Activated naive CD4-positive, alpha-beta T cell treated with anti-CD3 and anti-CD28 coated beads for 36 hours (primary cell): ENCODE measurements at places on chromosomes 7 and 10. TPM values are rescaled to one million over a fixed set of nuclear protein-coding genes. Genes with fewer than 3 reads are reported as not detected.
A peak's percentile ranks its signal among the peaks of the same experiment; 100 is the strongest.

GRCh38 chr7:91034459-91035368, 229.5 kb upstream of the FZD1 start:
- DNase-seq: peak; percentile 58

DNA sequence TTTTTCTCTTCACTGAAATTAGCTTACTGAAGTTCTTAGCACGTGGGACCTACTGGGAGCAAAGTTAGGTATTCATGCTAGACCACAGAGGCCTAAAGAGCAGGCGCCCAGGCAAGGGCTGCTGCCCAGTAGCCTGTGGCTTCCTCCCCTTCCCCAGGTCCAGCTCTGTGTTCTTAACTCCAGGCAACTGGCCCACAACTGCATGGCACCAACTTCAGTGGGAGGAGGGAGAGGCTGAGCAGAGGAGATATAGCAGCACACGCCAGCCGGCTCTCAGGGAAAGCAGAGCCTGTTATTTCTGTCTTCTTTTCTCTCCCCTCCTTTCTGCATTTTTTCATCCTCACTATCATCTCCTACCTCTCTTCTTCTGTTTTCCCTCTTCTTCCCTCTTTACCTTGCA, 67.4 kb downstream of the PCGF5 start:
- no peak for DNase-seq

- DNase-seq: peak; percentile 71
Observed at GRCh38 chr7:8134089-8134733, 127.8 kb downstream of the ICA1 start.

DNA sequence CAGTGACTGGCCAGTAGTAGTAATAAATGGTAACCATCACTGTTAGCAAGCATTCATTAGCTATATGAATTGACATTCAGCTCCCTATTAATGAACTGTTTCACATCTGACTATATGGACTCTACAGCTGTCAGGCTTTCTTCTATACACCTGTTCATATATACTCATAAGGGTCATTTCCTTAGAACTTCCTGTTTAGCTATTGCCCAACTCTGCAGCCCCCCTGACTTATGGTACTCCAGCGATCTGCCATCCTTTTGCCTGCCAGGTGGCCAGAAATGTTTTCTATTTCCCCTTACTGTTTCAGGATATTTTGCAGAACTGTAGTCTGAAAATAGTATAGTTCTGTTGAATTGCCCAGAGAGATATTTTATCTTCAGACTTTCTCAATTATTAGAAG, 56.6 kb downstream of the TASOR2 start:
- DNase-seq: no peak

- DNase-seq: no peak
Observed at GRCh38 chr7:142884286-142884640, 1.3 kb downstream of the TRPV6 start.

- DNase-seq: peak; percentile 43
Observed at GRCh38 chr10:119616882-119617570, 20.3 kb upstream of the TIAL1 start.

DNA sequence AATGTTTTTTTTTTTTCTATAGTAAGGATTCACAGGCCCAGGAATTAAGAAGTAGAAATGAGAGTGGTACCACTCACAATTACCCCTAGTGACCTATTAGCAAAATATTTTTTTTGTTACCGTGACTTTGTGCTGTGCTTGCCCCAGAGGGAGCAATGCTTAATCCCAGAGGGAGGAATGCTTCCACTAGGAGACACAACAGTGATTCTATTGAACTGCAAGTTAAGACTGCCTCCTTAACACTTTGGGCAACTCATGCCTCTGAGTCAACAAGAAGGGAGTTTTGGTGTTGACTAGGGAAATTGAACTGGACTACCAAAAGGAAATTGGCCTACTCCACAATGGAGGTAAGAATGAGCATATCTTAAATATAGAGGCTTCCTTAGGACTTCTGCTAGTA, 17.2 kb upstream of the MEOX2 start:
- no peak for DNase-seq

DNA sequence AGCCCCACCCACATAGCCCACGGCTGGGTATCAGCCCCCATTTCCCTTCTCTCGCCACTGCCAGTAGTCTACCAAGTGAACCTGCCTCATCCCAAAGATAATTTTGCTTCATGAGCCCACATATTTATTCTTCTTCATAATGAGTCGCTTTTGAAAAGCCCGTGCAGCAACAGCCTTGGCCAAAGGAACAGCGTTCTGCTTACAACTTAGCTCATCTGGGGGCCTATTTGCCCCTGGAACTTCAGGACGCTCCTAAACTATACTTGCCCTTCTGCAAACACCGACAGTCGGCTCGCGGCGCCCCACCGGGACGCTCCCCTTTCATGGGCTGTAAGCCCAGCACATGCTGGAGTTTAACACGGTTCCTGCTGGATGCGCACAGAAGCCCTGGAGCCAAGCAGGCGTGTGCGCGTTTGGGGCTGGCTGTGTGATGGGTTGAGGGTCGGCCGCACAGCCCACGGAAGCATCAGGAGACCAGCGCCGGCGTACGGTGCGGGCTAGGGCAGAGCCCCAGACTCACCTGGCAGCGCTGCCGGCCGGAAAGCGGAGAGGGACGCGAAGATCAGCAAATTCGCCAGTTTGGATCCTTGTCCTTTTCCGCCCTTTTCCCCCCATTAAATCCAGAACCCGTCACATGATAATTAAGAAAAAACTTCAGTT, 370 bp downstream of the TMEM60 start:
- DNase-seq: peak; percentile 41

GRCh38 chr10:20257422-20257821, 441.2 kb downstream of the PLXDC2 start:
- no peak for DNase-seq

- no peak for DNase-seq
Observed at GRCh38 chr7:51255536-51256208, 60.9 kb downstream of the COBL start.

- no peak for DNase-seq
Observed at GRCh38 chr10:50397312-50398140, 146.2 kb upstream of the ASAH2 start.

DNA sequence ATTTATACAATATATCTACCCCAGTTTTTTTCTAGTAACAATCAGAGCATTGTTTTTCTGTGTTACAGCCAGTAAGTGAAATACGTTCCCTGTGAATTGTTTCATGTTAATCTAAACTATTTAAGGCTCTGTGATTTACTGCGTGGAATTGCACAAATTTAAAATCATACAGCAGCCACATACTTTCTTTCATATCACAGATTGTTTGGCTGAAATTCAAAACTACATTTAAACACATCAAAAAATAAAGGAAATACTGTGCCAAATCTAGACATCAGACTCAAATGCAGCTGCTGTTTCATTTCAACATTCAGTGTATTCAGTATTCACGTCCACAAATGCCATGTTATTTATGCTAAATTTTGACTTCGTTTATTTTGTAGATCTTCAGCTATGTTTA, 242.6 kb upstream of the HGF start:
- no peak for DNase-seq

- DNase-seq: no peak
Observed at GRCh38 chr10:47031901-47032465, 120.8 kb downstream of the PTPN20 start.

- DNase-seq: no peak
Observed at GRCh38 chr10:117591043-117591442, 48.5 kb downstream of the EMX2 start.

DNA sequence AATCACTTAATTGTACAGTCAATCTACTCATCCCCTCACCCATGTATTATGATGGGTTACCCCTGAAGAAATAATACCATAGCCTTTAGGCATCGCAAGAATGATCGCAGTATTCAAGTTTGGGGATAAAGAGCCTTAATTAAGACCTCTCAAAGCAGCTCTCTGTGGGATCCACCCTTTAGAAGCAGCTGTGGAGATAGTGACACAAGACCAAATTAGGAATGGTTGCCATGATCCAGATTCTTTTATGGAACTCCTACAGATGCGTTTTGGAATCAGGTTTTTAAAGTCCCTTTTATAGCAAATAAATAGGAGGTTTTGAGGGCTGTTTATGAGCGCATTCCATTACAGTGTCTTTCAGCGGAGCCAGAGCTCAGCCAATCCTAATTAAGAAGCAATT, 12.2 kb downstream of the TES start:
- no peak for DNase-seq

DNA sequence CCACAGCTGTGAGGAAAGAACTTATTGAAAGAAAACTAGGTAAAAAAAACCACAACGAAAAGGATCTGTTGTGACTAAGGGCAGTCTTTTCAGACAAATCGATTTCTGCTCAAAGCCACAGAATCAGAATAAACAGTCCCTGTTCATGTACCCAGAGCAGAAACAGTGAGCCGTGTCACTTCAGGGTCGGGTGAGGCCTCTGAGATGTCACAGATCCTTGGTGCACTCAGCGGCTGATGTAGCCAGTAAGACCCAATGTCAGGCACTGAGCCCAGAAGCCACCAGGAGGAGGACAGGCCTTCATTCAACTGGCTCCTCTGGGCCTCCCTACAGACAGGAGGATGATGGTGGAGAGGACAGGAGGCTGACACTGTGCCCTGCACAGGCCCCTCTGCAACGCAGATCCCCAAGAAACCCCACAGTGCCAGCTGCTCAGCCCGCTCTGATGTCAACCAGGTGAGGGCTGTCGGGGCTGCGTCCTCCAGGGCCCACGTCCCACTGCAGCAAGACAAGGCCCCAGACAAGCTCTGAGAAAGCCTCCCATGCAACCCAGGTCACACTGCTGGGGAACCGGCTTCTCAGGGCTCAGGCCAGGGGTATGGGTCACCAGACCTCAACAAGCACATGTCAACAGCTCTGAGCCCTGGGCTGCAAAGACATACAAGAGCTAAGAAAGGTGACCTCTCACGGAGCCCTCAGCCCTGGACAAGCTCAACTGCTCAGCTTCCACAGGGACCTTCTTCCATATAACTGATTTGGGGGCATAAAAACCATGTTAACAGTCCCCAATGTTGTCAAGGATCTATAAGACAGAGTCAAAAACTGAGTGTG, 190.6 kb downstream of the PARD3 start:
- DNase-seq: no peak

GRCh38 chr10:33826186-33826585, 491.7 kb upstream of the NRP1 start:
- no peak for DNase-seq

DNA sequence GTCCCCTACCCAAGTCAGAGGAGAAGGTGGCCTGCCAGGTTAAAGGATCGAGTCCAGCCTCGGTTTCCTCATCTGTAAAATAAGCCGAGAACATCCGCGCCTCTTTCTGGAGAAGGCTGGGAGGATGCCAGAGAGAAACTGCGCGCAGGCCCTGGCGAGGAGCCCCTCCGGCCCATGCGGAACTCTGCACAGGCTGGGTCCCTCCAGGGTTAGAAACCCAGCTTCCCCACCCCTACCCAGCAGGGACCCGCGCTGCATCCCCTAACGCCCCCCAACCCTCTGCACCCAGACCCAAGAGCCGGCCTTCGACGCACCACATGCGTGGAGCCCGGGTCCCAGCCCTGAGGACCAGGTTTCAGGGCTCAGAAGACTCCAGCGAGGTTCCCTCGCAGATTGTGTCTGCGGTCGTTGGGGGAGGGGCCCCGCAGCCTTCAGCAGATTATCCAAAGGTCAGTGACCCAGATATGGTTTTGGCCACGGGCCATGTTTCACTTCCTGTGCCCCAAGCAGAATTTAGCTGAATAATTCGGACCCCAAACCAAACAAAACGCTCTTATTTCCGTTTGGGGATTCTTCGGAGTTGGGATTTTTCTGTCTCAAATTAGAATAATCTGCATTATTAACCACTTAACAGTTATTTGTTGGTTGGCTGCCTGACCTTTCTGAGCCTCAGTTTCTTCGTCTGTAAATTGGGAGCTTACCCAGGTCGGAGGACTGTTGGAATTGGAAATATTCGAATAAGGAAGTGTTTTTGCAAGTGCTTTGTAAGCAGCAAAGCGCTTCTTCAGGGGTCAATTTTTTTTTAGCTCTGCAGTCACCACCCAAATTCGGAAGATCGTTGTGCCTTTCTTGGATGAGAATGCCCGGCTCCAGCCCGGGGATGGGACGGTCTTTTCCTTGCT, 167.7 kb downstream of the UBE2H start:
- no peak for DNase-seq

DNA sequence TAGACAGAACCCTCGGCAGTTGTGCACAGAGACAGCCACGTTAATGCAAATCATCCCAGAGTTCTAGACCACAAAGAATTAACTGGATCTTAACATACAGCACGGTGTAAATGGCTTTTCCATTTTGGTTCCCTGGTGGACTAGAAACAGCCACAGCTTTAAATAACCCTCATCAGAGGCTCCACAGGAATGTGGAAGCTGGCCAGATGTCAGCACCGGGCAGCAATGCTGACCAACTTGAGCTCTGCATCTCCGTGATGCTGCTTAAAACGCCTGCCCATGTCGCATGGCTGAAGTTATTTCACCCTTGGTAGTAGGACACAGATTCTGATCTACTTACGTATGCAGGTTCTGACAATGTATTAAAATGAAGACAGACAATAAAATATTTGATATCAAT, 24.5 kb downstream of the RSU1 start:
- DNase-seq: no peak

GRCh38 chr7:158411232-158411950, 176.2 kb downstream of the PTPRN2 start:
- DNase-seq: no peak

The RNLS gene
- 4.4 TPM for total RNA-seq

The MAD1L1 gene
- total RNA-seq: 37.5 TPM

The INMT gene
- total RNA-seq: not detected

The OPALIN gene
- not detected for total RNA-seq

The PAX4 gene
- total RNA-seq: not detected

The PCLO gene
- total RNA-seq: not detected

The BAMBI gene
- 0.59 TPM for total RNA-seq

The CCDC3 gene
- not detected for total RNA-seq

The BMPER gene
- total RNA-seq: not detected

The CALHM3 gene
- total RNA-seq: not detected

The CHST12 gene
- 0.62 TPM for total RNA-seq

The HOGA1 gene
- not detected for total RNA-seq

The TWIST1 gene
- not detected for total RNA-seq

The PRKAR1B gene
- 15.8 TPM for total RNA-seq

The SAMD9 gene
- 3.1 TPM for total RNA-seq

The PKD1L1 gene
- total RNA-seq: 0.02 TPM

The TSPAN33 gene
- 7.9 TPM for total RNA-seq

The COL13A1 gene
- total RNA-seq: not detected

The ATOH7 gene
- total RNA-seq: not detected
